Activated T-helper 1 cell treated with anti-CD3 and anti-CD28 coated beads, Interleukin-2, amount 50 U/mL, for 16 hours (primary cell): ENCODE measurements at places on chromosomes 6 and 20.

- no peak for DNase-seq
Observed at GRCh38 chr6:111537528-111537920, 54.5 kb upstream of the REV3L start.

DNA sequence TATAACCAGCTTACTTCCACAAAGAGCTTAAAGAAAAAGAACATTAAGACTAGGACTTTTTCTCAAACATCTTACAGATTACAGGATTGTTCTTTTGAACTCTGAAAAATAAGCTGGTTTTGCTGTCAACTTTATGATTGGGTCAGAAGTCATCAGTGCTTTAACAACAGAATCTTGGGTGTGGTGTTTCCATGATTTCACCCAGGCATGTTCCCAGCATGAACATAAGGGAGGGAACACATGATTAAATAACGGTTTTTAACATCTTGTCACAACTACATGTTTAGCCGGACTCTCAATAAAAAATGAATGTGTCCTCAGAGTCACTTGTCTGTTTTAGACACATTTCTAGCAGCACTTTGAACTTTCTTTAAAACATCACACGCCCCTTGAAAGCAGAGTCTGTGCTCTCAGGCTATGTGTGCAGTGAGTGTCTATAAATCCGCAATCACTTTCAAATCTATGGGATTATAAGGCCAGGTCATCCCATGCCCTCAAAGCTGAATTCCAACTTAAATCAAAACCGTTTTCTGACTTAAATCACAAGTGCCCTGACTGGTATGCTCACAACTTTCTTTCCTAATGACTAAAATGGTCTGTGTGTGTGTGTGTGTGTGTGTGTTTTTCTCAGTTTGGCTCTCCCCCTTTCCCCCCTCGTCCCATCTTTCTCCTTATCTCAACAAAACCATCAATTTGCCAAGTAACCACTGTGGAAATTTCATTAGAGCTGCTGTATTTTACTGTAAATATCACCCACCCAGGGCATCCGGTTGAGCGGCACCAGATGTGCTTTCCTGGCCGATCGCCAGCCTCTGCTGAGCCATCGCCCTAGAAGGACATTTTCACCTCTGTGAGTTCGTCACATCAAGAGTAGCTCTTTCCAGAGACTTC is 216.8 kb upstream of the DTNBP1 start:
- DNase-seq: no peak

- no peak for DNase-seq
Observed at GRCh38 chr6:30778001-30778635, 33.8 kb upstream of the IER3 start.

GRCh38 chr6:21046276-21046675 is 512.0 kb downstream of the CDKAL1 start:
- no peak for DNase-seq

GRCh38 chr6:121491576-121491975 is 56.1 kb downstream of the GJA1 start:
- no peak for DNase-seq

- DNase-seq: no peak
Observed at GRCh38 chr20:50037123-50037522, 54.3 kb downstream of the SNAI1 start.

GRCh38 chr20:59422872-59423544 is 122.6 kb downstream of the EDN3 start:
- no peak for DNase-seq

GRCh38 chr20:13684566-13685222 is 46.0 kb upstream of the TASP1 start:
- DNase-seq: no peak

- no peak for DNase-seq
Observed at GRCh38 chr20:62631336-62632308, 10.7 kb upstream of the SLCO4A1 start.

DNA sequence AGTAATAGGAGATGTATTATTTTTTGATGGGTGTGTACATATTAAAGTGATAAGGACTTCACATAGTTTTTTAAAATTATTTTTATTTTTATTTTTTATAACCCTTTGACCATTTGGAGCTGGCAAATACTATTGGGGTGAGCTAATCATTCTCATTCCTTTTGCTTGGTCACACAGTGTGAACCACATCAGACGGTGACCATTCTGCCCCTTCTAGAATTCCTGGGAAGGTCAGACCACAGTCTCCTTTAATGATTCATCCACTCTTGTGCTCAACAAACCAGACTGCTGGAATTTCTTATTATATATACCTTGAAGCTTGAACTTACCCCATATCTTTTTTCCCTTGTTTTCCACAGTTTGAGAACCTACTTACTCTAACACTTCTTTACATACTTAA is 23.9 kb upstream of the PRL start:
- DNase-seq: no peak

- no peak for DNase-seq
Observed at GRCh38 chr20:55632592-55632991, 372.7 kb downstream of the CBLN4 start.

DNA sequence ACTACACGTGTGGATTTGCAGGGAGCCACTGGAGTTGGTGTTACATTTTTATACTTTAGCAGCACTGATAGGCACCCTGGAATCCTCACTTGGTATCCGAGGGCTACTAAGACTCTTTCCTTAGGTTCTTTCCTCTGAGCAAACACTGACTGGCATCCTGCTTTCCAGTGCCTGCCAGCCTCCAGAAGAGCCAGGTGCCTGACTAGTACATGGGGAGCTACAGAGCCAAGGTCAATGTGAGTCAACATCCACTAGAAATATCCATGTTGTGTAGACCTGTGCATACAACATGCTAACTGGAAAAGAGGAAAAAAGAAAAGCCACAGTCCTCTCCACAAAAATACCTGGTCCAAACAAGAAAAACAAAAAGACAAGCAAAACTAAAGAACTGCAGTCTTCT is 5.9 kb downstream of the TUBB1 start:
- DNase-seq: no peak

DNA sequence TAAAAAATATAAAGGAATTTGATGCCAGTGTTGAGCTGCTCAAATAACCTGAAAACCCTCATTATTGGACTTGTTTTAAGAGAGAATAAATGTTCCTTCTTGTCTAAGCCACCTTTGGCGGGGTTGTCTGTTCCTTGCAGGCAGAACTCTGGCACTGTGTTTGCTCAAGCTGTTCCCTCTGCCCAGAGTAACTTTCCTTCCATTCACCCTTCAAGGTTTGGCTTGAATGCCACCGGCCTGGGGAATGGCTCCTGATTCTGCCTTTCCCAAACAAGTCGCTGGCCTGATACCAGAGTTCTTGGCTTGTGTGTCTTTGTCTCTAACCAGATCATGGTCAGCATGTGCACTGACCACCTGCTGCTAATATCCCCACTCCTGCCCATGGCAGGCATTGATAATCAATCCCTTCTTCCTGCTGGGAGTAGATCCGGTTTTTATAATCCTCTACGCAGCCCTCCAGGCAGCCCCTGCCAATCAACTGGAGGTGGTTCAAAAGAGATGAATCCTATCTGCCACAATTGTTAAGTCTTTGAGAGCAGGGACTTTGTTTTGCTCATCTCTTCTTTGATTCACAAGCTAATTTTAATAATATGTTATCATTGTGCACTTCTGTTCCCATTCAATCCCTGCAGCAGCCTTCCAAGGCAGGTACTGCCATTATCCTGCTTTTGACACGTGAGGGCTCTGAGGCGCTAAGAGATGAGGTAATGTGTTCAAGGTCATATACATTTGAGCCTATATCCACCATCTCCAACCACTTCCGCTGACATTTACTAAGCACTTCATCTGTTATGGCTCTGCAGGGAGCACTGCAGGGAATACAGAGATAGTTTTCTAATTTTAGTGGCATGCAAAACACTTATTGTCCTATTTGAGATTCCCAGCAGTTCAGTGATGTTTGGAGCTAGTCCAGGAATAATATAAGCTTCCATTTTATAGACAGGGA is 3.1 kb upstream of the CCM2L start:
- DNase-seq: no peak

DNA sequence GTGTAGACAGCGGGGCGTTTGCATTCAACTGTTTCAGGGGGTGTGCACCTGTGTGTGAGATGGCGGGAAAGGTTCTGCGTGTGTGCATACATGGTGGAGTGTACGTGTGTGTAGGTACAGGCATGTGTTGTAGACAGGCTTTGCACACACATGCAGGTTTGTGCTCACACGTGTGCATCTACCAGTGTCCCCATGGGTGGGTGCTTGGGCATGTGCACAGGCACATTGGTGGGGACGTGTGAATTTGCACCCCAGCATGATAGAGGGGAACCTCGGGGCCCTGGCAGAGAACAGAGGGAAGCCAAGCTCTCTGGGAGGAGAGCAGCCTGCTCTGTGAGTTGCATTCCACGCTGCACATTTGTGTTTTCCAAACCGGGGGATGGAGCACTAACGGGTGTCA is 250.2 kb downstream of the PREX1 start:
- DNase-seq: no peak

- no peak for DNase-seq
Observed at GRCh38 chr6:86148586-86148985, 505.9 kb upstream of the SYNCRIP start.

- DNase-seq: no peak
Observed at GRCh38 chr6:31170987-31171671, 647 bp upstream of the POU5F1 start.

- no peak for DNase-seq
Observed at GRCh38 chr6:1438471-1438881, 49.1 kb downstream of the FOXF2 start.

DNA sequence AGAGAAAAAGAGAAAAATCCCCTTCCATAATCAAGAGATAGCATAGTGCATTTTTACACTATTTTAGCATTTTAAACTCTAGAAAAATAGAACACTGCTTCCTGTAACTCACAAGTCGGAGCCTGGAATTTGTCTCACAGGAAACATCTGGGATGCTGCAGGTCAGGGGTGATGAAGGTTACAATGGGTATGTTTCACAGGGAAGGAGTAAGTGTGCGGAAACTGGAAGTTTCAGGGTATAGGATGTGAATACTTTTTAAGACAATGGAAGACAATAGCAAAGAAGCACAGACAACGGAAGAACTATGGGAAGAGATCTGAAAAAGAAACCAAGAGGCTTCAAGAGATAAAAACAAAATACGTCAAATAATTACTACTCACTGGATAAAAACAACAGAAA is 361.0 kb upstream of the MARCKS start:
- no peak for DNase-seq

DNA sequence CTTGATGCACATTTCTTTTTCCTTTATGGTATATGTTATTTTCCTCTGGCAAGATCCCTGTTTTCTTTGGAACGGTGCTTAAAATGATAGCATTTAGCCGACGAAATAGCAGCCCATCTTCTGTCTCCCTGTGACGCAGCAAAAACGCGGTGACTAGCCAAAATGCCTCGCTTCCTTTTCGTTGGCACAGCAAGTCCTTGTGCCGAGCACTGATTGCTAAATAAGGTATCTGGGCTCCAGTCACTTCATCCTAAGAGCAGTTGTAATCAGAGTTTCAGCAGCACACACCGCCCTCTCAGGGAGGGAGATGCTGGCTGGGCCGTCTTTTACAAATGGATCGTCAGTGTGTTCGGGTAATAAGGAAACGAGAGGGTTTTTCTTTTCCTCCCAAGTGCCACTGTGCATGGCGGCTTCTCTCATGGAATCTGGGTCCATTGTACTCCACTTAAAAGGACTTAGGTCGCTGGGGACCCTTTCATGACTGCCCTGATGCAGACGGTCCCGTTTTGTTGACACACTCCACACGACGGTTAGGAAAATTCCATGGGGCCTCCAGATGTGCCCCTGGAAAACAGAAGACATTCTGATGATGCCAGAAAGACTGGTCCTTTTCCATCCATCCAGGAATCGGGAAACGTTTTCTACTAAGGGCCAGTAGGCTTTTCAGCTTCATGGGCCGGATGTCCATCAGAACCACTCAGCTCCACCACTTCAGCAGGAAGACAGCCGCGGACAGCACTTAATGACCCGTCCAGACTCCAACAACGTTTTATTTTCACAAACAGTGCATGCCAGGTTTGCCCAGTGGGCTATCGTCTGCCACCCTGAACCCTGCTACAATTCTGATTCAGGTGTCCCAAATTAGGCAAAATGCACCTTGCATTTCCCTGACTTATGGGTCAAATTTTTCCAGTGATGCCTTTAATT is 185.5 kb downstream of the CDH4 start:
- DNase-seq: no peak

DNA sequence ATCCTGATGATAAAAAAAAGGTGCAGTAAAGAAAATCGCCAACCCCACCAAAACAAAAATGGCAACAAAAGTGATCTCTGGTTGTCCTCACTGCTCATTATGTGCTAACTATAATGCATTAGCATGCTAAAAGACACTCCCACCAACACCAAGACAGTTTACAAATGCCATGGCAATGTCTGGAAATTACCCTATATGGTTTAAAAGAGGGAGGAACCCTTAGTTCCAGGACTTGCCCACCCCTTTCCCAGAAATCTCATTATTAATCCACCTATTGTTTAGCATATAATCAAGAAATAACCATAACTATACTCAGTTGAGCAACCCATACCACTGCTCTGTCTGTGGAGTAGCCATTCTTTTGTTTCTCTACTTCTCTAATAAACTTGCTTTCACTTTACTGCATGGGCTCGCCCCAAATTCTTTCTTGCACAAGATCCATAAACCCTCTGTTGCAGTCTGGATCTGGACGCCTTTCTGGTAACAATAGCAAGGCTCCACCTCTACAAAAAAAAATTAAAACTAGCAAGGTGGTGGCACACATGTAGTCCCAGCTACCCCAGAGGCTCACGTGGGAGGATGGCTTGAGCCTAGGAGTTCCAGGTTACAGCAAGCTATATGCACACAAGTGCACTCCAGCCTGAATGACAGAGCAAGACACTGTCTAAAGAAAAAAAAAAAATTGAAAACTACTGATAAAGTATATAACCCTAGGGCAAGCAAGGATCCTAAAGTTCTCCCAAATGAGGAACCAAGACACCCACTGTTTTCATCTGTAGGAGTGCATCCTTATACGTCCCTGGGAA is 278.8 kb upstream of the JARID2 start:
- DNase-seq: no peak

DNA sequence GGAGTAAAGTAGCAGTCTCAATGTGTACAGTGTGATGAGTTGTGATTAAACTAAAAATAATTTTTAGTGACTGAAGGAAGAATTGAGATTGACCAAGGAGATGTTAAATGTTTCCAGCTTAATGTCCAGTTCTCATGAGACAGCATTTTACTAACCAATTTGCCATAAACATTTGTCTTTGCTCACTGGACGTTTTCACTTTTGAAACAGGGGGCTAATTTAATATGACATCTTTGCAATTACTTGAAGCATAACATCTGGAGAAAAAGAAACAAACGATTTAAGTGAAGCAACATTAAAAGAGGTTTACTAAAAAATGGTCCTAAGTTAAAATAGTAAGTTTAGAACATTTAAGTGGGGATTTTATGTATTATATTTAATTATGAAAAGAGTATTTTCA is 443.8 kb downstream of the BCKDHB start:
- DNase-seq: no peak

GRCh38 chr6:6795393-6795792 is 206.9 kb downstream of the LY86 start:
- no peak for DNase-seq

DNA sequence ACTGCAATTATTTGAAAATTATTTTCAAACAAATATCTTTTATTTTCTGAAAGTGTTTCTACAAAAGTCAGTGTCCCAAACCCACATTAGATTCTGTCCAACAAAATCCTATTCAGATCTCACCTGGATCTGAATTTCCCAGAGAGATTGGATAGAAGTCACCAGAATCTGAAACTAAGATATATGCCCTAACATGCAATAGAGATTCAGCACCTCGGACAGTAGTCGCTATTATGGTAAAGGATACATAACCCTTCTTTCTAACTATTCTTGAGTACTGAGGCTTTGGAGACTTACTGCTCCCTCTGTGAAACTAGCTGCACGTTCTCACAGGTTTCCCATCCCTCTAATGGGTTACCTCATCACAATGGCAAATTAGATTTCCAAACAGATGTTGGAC is 151.4 kb downstream of the ID4 start:
- DNase-seq: no peak

GRCh38 chr6:130167655-130168054 is 55.1 kb downstream of the SAMD3 start:
- DNase-seq: no peak
